ENCODE measurements at places on chromosomes 7 and 10.

DNA sequence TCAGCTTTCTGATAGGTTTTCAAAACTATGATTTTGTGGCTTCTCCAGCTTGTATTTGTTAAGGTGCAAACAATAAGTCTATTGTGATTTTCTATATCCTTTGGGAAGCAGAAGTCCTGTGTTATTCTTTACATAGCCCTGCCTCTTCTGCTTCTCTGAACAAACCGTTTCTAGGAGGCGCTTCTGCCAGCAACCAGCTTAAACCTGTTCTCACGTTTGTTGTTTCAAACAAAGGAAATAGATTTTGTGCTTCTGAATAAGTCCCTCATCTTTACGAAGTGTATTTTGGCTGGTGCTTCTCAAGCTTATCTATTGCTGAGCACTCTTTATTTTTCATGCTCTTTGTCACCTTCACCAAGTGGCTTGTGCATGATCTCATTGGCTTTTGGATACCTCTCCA lies 61.0 kb downstream of the VTI1A start:
- no peak for DNase-seq

- no peak for DNase-seq
These were observed 12.8 kb downstream of the PRXL2A start for GRCh38 chr10:80421050-80421706.

GRCh38 chr7:155255621-155256020 lies 42.1 kb upstream of the INSIG1 start:
- no peak for DNase-seq

- DNase-seq, result peak; percentile 22
These were observed 760 bp downstream of the THNSL1 start for GRCh38 chr10:25017154-25017590.

DNA sequence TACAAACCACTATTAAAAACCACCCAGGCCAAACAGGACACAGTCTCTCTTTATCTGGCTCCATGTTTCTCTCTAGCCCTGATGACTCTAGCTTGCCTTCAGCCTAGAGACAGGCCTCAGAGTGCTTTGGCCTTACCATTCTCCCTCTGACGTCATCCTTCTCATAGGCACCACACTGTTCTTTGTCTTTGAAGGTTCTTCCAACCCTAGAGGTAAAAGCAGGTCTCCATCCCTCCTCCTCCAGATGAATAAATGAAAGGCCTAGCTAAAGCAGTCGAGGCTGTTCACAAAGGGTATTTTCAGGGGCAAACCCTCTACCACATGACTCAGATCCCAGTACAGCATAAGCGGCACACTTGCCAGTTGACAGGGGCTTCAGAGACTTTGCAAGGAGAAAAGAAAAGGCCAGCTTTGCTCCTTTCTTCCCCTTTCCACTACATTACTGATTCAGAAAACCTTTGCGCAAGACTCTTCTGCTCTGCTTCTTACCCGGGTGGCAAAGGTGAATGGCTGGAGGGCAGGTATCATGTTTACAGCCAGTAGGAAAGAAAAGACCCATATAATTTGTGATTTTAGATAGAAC lies 14.8 kb downstream of the NFE2L3 start:
- DNase-seq, result no peak

- no peak for DNase-seq
These were observed 59.8 kb downstream of the SLC25A40 start for GRCh38 chr7:87816389-87816788.

GRCh38 chr7:104900525-104901239 lies 113.3 kb upstream of the KMT2E start:
- DNase-seq, result no peak

DNA sequence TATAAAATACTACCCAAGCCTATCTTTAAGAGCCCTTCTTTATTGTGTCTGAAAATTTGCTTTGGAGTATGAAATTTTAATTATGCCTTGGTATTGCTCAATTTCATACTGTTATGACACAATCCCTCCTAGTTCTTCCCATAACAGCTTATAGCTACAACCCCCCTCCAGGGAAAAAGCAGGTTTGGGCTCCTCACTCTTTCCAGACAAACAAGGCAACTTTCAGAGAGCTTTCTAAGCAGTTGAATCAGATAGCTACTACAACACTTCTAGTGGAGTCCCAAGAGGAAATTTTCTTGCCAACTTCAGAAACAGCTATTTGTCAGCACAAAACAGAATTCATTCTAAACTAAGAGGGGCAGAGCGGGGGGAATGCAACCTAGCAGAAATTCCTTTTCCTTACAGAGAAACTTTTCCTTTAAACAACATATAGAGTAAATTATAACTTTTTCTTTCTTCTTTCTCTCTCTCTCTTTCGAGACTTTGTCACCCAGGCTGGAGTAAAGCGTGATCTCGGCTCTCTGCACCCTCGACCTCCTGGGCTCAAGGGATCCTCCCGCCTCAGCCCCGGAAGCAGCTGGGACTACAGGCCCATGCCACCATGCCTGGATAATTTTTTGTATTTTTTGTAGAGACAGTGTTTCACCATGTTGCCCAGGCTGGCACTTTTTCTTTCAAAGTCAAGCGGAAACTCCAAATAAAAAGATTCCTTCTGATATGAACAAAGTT lies 26.0 kb upstream of the JMJD1C start:
- peak; percentile 63 for DNase-seq

DNA sequence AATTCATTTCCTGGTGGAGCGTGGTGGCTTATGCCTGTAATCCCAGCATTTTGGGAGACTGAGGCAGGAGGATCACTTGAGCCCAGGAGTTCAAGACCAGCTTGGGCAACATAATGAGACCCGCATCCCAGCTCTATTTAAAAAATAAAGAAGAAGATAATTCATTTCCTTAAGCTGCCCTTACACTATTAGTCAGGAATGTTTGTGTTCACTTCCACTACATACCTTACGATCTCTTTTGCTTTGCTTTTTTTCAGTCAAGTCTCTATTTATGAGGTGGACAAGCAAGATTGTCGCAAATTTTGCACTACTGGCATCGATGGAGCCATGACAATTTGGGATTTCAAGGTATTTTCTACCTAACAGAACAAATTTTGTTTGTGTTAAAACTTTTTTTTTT lies 11.2 kb upstream of the ARPC1B start:
- DNase-seq, result no peak

GRCh38 chr7:157461573-157462418 lies 125.0 kb downstream of the DNAJB6 start:
- DNase-seq, result no peak

- DNase-seq, result no peak
These were observed 2.4 kb upstream of the CCDC6 start for GRCh38 chr10:59908808-59909143.

- DNase-seq, result peak; percentile 54
These were observed 431 bp downstream of the ZYX start for GRCh38 chr7:143381427-143382125.

- peak; percentile 78 for DNase-seq
These were observed 214.4 kb downstream of the FAM107B start for GRCh38 chr10:14560274-14560673.

GRCh38 chr10:29719281-29719675 lies 84.5 kb upstream of the SVIL start:
- DNase-seq, result no peak

All from RWPE1 (cell line).